ENCODE measurements at places on chromosomes 7 and 10. TPM values are rescaled to one million over a fixed set of nuclear protein-coding genes. Genes with fewer than 3 reads are reported as not detected.

- no peaks in the 10 kb centered on the region for H3K27me3 ChIP-seq
- no peaks in the 10 kb centered on the region for H3K4me1 ChIP-seq
- no peak overlapping the region for H3K4me3 ChIP-seq
- H3K27ac ChIP-seq: no peak overlapping the region
- H3K36me3 ChIP-seq: no peaks in the 10 kb centered on the region
Measured at GRCh38 chr7:234708-235553, 42.6 kb downstream of the FAM20C start.

DNA sequence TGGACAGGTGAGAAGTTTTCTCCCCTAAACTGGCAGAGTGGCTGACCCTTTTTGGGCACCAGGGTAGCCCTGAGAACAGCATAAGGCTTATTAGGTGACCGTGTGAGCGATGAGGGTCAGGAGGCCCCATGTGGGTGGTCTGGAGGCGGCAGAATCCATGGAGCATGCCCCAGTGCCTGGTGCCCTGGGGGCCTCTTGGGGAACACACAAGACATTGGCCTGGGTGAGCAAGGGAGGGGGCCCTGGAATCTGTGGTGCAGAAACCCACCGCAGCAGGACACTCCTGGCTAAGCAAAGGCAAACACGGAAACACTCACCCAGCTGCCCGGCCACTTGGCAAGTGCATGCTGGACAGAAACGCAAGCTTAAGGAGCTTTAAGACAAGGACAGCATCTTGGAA, 29.5 kb downstream of the YKT6 start:
- H3K36me3 ChIP-seq: no peaks in the 10 kb centered on the region
- no peak for DNase-seq
- H3K4me3 ChIP-seq: no peak overlapping the region
- H3K4me1 ChIP-seq: no peaks in the 10 kb centered on the region
- no peaks in the 10 kb centered on the region for H3K27me3 ChIP-seq

Gene IGFBP3
- total RNA-seq: not detected

Gene GBX1
- total RNA-seq: not detected

- no peaks in the 10 kb centered on the region for H3K4me1 ChIP-seq
- H3K27me3 ChIP-seq: peaks cover 9% of the 10 kb centered on the region
- no peak overlapping the region for H3K27ac ChIP-seq
Measured at GRCh38 chr7:128892521-128893250, 17.8 kb downstream of the KCP start.

DNA sequence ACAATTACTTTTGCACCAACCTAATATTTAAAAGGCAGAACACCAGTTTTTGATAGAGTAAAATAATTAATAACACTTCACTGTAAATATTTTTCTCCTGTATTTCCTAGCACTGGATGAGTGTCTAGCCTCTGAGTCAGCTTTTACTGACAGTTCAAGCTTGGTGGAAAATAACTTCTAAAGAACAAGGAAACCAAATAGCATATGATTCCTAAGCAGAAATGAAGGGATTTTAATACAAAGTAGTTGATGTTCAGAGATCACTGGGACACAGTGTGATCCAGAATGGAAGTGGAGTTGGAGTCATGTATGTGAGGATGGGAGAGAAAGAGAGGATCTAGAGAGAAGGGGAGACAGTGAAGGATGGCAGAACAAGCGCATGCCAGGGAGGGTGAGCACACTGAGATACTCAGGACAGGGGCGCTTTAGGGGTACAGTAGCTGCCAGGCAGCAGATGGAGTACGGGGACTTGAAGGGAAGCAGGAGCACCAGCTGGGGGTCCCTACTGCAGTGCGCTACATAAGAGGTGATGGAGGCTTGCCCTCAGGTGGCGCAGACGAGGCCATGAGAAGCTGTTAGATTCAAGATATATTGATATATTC, 117.9 kb upstream of the KLF6 start:
- DNase-seq: no peak
- peaks cover 23% of the 10 kb centered on the region for H3K4me1 ChIP-seq
- no peak overlapping the region for H3K4me3 ChIP-seq

Measured in activated CD8-positive, alpha-beta T cell treated with anti-CD3 and anti-CD28 coated beads for 36 hours (primary cell).